K562 (cell line): ENCODE measurements at places on chromosomes 16 and 17.
A peak's percentile ranks its signal among the peaks of the same experiment; 100 is the strongest.

GRCh38 chr17:77875881-77876509 is 82.5 kb upstream of the TNRC6C start:
- DNase-seq = peak; percentile 93

DNA sequence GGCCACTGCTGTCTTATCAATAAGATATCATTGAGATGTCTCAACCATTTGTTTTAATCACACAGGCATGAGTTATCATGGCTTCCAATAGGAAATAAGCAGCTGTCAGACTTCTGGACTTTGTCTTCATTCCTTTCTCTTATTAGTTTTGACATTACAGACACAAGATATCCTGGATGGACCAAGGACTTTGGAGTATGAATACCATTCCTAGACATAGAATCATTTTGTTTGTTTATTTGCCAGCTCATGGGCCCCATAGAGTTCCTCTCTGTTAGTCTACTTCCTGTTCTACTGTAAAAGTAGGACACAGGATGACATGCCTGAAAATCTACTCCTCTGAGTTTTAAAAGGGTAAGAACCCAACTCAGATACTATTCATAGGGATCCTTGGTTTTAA is 77.7 kb upstream of the KCNJ16 start:
- DNase-seq = no peak

DNA sequence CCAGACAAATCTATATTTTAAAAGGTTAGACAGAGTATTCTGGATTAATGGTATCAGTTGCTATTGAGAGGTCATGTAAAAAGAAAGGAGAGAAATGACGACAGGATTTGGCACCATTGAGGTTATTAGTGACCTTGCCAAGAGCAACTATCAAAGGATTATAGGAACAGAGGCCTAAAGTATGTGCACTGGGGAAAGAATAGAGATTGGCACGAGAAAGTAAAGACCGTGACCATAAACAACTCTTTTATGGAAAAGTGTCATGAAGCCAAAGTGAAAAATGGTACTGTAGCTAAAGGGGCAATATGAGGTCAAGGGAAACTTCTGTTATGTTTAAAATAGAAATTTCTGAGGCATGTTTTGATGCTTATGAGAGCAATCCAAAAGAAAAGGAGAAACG is 115.2 kb upstream of the KIF2B start:
- no peak for DNase-seq

DNA sequence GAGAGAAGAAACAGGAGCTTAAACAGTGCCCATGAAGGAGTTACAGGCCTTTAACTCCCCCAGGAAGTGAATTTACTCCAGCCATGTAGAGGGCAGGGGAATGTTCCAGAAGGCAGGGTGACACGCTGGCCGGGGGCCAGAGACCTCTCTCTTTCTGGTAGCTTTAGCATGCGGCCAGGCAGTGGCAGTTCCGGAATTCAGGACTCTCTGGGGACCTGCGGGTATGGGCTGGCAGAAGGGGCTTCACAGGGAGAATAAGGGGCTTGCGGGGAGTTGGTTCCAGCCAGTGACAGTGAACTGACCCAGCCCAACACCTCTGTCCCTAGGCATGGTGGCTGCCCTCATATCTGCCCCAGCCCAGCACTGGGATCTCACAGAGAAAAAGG is 40.0 kb downstream of the MYH3 start:
- DNase-seq = no peak

DNA sequence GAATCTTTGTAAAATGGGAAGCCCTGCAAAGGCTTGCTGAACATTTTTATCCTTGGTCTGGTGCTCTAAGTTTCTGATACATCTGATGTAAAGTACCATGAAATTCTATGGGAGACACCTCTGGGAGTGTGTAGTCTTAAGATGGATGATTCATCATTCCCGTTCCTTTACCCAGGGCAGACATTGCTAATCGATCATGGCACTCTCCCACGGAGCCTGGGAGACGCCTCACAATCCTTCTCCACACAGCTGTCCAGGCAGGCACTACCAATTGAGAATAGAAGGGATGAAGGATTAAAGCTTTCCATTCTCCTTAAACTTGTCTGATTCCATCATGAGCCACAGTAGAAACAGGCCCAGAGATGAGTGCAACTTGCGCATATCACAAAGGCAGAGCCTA is 144.8 kb downstream of the GSG1L start:
- no peak for DNase-seq

- DNase-seq = no peak
Observed at GRCh38 chr17:57871155-57871554, 21.3 kb upstream of the MRPS23 start.

DNA sequence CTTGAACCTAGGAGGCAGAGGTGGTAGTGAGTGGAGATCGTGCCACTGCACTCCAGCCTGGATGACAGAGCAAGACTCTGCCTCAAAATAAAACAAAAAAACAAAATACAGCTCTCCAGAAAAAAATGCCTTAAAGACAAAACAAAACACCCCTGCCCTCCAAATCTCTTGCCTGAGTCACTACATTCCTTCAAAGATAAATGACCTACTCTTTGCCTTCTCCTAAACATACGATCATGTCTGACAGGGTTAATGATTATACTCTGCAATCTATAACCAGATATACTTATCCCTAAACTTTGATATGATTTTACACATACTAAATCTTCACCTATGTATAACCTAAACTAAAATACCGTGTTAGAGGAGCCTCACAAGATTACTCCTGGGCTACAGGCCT is 1.4 kb upstream of the SETD6 start:
- no peak for DNase-seq

GRCh38 chr17:35372846-35373533 is 431 bp downstream of the SLFN11 start:
- no peak for DNase-seq

DNA sequence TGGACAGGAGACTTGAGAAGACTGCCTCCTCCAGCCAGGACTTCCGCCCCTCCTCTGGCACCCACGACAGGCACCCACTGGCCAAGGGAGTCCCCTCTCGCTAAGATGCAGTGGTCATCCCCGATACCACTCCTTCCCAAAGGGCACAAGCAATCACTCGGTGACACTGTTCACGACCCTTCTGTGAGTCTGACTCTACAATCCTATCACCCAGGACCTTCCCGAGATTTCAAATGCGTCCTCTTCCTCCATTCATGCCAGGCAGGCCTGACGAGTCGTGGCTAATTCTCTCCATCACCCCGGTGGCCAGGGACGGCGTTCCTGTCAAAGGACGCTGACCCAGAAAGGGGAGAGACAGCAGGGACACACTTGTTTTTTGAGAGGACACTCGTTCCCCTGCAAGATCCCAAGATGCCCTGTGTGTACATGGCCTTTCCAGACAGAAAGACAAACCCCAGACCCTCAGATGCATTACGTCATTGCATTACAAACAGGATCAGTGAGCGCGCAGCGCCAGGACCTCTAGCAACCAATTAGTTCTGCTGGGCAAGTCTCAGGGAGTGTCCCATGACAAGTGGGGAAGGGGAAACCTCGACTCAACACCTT is 12.2 kb downstream of the FBXO31 start:
- DNase-seq = no peak
